Erythroblast (primary cell): ENCODE measurements at places on chromosomes 3 and 15.

- DNase-seq, result peak; percentile 88
These were observed 6.4 kb downstream of the CELSR3 start for GRCh38 chr3:48656061-48656840.

DNA sequence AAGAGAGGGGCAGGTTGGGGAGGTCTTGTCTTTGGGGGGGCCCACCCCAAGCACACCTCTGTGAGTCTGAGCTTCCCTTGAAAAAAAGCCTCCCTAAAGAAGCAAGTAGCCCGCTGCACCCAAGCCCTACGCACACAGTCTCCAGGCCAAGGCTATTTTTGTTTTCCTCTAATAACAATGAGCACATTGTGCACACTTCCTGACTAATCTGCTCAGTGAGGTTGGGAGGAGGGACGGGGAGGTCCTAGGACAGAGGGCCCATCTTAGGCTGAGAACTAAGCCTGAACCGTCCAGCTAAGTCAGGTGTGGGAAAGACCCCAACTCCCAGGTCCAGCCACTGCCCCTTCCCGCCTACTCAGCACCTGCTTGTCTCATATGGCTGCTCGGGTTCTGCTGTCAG lies 87.2 kb downstream of the HMG20A start:
- no peak for DNase-seq

DNA sequence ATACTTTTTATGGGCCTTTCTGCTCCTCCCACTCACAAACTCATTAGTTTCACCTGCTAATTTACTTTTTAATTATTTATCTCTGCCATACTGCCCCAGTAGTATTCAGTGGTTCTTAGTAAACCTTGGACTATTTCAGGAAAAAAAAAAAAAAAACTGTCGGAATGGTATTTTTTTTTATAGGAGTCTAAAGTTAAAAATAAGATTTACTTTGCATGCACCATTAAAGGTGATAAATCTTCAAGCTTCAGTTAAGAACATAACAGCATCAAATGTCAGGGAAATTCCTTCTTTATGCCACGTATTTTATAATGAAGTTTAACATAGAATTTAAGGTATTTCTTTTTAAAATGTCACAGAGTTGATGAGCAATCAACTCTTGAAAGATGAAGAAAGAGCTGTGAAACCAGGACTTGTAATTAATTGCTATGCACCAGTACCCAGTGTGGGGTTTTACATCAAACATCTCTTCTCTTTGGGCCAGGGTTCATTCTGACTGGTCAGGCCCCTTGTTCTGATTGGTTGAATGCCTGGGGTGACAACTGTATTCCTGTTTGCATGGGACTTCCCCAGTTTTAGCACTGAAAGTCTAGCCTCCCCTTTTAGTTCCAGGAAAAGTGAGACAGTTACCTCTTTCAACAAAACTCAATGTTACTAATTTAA lies 40.3 kb upstream of the PTPRG start:
- DNase-seq, result no peak

DNA sequence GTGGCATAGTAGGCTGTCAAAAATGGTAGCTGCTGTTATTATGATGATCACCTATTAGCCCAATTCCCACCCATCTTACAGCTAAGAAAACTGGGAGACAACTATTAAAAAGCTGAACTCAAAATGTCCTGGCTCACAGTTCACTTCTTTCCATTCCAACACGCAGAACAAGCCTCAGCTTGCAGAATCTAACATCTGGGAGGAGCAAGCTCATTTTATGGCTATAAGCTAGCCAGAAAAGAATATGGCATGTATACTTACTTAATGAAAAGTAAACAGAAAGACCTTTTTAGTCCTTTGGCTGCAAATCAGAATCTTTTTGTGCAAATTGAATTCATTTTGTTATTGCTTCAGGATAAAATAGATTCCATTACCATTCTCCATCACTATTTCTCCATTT lies 34.8 kb upstream of the CFAP20DC start:
- no peak for DNase-seq

- DNase-seq, result no peak
These were observed 713.5 kb downstream of the GRM7 start for GRCh38 chr3:7574435-7574834.

DNA sequence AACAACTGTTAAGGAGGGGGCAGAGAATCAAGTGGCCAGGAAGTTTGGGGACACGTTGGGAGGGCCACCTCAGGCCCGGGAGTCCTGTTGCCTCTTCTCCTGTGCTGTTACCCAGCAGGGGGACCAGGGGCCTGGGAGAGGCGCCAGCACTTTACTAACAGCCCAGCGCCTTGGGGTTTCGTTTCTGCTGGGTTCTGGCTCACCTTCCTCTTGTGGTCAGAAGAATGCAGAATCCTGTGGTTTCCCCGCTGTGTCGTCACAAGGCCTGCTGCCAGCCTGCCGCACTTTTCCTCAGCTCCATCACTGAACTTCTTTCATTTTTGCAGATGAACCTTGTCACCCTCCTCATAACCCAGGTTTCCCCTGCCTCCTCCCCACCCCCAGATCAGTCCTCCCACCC lies 67.7 kb downstream of the SLC30A4 start:
- DNase-seq, result no peak

DNA sequence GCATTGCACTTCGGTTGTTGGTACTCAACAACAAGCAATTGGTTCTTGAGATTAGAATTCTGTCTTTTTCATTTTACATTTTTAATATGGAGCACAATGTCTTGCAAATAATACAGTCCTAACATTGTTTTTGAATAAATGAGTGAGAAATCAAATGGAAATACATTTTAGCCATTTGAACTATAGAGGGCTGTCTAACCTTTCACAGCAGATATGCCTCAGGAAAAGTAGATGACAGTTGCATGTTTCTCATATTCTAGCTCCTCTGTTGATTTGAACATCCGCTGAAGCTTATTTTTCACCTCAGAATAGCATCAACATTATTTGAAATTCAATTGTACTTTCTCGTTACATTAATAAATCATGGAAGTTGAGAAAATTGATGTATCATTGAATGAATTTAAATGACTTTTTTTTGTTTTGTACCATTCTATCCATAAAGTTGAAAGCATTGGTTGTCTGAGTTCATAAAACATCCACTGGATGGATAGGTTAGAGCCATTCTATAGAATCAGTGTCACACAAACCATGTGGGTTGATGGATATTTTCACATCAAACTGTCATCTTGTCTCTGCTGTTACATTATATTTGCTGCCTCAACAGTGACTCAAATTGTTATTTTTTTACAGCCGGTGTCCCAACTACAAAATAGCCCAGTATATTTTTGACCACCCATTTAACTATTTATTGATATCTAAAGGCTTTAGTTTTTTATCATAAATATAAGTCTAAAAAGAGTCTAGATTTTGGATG lies 928.3 kb downstream of the NSUN3 start:
- DNase-seq, result no peak

DNA sequence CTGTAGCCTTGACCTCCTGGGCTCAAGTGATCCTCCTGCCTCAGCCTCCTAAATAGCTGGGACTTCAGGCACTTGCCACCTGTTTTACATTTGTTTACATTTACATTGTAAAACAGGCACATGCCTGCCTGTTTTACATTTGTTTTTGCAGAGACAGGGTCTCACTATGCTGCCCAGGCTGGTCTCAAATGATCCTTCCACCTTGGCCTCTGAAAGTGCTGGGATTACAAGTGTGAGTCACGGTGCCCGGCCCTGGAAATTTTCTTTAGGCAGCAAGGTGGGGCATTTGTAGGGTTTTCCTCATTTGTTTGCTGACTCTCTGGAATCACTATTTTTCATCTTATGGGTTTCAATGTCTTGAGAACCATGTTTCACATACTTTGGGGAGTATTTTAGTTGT lies 25.0 kb downstream of the PIF1 start:
- DNase-seq, result no peak

GRCh38 chr3:56976651-56977560 lies 83.6 kb upstream of the SPATA12 start:
- no peak for DNase-seq

GRCh38 chr3:103653996-103654395 lies 1219.2 kb downstream of the ZPLD1 start:
- DNase-seq, result no peak

DNA sequence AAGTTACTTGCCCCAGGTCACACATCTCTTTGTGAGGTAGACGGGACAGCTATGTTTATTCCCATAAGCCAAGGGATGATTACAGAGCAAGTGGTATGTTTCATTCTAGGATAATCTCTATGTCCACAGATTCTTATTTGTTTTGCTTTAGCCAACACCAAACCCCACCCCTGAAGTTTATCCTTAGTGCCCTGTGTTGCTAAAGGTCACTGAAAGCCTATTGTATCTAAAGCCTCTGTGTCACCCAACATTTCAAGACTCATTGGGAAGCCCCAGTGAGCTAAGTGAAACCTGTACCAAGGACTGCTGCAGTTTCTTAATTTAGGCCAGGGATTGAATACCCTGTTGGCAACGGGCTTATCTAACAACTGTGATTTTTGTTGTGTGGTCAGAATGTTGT lies 135.6 kb downstream of the ADAMTS9 start:
- no peak for DNase-seq
